ENCODE measurements at places on chromosomes 13 and 19.

- no peak for DNase-seq
Measured at GRCh38 chr13:63041640-63042414, 1626.2 kb upstream of the PCDH20 start.

DNA sequence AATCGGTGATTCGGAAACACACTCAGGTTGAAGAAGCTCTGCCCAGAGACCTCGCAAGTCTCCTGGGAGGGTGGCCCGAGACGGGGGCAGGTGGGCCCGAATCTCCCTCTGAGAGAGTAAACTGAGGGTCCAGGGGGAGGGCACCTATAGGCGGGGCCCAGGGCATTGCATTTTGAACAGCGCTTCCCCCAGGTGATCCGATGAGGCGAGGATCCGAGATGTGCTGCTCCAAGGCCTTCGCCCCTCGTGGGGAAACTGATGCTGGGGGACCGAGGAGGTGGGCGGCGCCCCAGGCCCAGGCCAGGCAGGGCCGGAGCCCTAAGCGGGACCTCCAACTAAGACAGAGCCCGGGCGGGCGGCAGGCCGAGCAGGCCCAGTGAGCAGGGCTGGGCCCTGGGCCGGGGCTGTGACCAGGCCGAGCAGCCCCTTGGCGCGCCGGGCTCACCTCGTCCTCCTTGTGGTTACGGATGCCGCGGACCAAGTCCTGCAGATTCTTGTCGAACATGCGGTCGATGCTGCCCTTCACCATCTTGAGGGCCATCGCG is 500 bp downstream of the AP3D1 start:
- no peak for DNase-seq

DNA sequence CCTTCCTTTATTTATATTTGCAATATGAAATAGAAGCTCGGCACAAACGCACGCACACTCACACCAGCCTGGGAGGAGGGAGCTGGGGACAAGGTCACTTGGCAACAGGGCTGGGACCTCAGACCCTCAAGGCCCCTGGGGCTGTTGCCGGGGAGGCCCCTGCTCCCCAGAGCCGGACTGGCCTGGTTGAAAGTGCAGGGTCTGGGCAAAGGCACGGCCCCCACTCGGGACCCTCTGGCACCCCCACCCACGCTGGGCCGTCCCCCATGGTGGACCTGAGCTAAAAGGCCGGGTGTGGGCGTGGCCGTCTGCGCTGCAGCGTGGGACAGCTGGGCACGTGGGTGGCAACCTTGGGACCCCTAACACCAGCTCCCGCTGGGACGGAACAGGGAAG is 1.2 kb upstream of the TMEM86B start:
- no peak for DNase-seq

DNA sequence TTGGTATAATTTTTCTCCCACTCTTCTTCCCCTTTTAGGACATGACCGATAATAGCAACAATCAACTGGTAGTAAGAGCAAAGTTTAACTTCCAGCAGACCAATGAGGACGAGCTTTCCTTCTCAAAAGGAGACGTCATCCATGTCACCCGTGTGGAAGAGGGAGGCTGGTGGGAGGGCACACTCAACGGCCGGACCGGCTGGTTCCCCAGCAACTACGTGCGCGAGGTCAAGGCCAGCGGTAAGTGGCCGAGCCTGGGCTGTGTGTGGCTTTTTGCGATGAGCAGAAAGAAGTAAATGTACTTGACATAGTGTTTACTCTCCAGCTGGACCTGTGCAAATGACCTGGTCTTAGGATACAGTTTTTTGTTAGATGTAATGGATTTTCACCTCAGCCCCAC is 102.5 kb downstream of the ARHGEF7 start:
- no peak for DNase-seq

Data from left forelimb (tissue), 1 donor.